ENCODE measurements at places on chromosomes 4 and X.
A peak's percentile ranks its signal among the peaks of the same experiment; 100 is the strongest.

GRCh38 chrX:153474718-153475117, 4.3 kb upstream of the HAUS7 start:
- DNase-seq: peak; percentile 59

DNA sequence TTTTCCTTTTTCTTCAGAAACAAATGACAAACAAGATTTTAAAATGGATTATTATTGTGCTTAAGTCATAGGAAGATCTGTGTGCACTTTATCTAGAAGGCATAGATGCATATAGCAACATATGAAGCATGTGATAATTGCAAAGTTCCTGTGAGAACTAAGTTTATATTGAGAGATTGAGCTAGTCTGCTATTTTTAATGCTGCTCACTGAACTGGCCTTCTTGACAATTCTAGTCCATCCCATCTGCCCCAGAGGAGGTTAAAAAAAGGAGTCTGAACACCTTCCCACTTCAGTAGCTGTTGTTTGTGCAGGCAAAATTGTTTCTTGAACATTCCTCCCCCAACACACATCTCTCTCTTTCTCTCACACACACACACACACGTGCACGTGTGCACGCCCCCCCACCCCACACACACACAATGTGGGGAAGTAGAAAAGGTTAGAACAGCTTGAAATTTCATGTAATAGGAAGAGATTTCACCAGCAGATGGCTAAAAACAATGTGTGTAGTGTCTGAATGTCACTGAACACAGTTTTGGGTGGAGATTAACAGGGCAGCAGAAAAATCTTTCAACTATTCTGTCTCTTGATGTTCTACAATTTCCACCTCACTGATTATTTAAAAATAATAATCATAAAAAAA, 108.0 kb downstream of the GPM6A start:
- no peak for DNase-seq

DNA sequence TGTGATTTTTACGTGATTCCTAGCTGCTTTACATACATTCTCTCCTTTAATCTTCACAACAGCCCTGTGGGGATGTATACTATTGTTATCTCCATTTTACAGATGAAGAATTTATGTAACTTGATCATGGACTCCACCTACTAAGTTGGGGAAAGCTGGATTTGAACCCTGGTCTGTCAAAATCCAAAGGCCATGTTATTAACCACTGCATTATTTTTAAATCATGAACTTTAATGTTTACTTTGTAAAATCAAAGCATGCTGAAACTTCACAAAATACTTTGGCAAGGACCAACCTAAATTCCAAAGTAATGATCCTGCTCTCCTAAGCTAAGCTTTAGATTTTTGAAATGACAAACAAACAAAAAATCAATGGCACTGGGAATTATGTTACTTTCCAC, 26.1 kb downstream of the FAM47E start:
- DNase-seq: no peak

- no peak for DNase-seq
Measured at GRCh38 chr4:55553441-55554201, 6.9 kb upstream of the CLOCK start.

GRCh38 chr4:38091636-38092035, 131.4 kb downstream of the PTTG2 start:
- no peak for DNase-seq

- no peak for DNase-seq
Measured at GRCh38 chr4:174813292-174813691, 15.8 kb downstream of the GLRA3 start.

DNA sequence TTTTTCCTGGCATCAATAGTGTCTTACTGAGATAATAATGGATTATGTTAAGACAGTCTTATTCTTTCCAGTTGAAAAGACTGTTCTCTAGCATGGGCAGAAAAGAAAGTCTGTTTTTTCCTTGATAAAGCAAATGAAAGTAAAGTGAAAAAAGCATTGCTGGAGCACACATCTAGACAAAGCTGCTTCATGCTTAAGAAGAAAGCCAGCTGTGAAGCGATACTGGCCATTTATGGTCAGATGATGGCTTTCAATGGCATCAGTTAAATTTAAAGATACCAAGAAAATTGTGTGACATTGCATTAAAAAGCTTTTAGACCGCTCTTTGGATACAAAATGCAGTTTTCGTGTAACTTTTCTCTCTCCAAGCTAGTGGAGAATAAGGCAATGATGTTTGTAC, 242.1 kb upstream of the TRAM1L1 start:
- DNase-seq: no peak

- peak; percentile 89 for DNase-seq
Measured at GRCh38 chr4:153790962-153791551, 2.2 kb upstream of the SFRP2 start.

- DNase-seq: no peak
Measured at GRCh38 chr4:13461191-13461905, 22.8 kb downstream of the RAB28 start.

- no peak for DNase-seq
Measured at GRCh38 chr4:5941601-5942000, 48.7 kb upstream of the CRMP1 start.

DNA sequence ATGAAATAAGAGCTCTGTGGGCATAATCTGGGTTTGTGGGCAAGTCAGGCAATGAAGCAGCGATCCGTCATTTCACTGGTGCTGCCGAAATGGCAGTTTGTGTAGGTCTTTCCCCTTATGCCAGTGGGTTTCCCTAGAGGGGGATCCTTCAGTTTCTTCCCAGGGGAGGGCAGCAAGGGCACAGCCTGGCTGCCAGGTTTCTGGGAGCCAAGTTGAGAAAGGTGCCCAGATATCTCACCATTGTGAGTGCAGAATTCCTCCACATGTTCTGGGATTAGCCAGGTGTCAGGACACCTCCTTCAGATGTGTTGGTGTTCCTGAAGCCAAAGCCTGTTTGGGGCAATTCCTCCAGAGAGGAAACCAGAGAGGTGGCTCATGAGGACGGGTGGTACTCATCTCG, 28.0 kb downstream of the MSX1 start:
- no peak for DNase-seq

DNA sequence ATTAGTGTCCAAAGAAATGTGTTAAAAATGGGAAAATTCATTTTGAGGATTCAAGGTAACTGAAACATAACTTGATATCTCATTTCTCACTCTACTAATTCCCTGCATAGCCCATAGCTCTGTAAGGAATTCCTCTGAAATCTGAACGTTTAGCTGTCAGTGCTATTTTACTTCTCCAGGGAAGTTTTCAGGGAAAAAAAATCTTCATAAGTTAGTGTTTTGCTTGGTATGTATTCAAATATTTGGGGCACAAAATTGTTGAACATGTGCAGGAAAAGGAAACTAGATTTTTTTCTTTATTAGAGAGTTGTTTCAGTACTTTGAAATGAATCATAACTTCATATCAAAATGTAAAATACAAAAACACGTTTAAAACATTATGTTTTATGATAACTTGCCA, 891.4 kb downstream of the CENPC start:
- DNase-seq: no peak

GRCh38 chr4:9921326-9921725, 100.0 kb downstream of the SLC2A9 start:
- no peak for DNase-seq

- no peak for DNase-seq
Measured at GRCh38 chrX:50586980-50587379, 116.4 kb upstream of the DGKK start.

Measured in retina (tissue), 1 donor.